ENCODE measurements at places on chromosomes 2 and 18.

GRCh38 chr18:57030417-57030816 lies 116.5 kb upstream of the BOD1L2 start:
- DNase-seq: no peak

- DNase-seq: no peak
Observed at GRCh38 chr18:41721103-41721790, 233.8 kb upstream of the PIK3C3 start.

- DNase-seq: no peak
Observed at GRCh38 chr2:112020561-112020960, 34.5 kb upstream of the TMEM87B start.

- DNase-seq: no peak
Observed at GRCh38 chr18:12911025-12911928, 27.2 kb upstream of the PTPN2 start.

DNA sequence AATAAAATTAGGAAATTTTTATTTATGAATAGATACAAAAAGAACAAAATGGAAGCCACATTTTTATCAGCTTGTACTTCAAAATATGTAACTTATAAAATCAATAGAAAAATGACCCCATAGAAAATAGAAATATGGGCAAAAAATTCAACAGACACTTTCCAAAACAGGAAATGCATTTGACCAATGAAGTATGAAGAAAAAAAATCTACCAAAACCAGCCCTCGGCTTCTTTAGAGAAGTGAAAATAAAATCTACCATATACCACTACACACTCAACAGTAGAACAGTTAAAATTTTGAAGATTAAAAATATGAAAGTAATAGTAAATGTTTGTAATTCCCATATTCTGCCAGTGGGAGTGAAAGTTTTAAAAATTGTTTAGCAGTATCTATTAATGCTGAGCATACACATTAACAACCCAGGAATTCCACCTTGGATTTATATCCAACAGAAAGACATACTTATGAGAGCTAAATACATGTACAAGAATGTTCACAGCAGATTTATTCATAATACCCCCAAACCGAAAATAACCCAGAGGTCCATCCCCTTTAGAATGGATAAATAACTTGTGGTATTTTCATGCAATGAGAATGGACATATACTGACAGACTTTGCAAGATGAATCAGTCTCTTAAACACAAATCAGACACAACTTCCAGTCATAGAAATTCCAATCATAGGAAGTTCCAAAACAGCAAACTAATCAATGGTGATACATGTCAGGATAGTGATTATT lies 318.0 kb downstream of the FIGN start:
- no peak for DNase-seq

DNA sequence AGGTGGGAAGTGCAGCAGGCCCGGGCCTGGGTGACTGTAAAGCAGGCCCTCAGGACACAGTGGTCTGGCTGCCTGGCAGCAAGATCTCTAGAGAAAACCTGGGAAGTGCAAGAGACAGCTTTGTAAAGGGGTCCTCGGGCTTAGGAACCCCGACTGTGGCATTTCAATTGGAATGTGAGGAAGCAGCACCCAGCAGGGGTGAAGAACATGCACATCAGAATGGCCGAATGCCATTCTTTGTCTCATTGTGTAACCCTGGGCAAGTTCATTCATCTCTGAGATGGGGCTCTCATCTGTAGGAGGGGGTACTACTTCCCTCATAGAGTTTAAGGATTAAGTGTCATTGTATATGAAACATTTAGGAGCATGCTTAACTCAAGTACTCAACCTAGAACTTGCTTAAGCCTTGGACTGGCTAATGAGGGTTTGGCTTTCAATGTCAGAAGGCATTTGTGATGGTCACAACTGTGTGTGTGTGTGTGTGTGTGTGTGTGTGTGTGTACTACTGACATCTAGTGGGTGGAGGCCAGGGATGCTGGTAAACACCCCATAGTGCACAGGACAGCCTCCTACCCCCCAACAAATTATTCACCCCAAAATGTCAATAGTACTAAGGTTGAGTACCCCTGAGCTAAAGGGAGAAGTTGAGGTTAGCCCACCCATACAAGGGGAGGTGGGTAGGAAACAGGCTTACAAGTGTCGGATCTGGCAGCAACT lies 29.3 kb downstream of the MEX3C start:
- no peak for DNase-seq

GRCh38 chr2:143802871-143803650 lies 673.8 kb downstream of the ARHGAP15 start:
- no peak for DNase-seq

GRCh38 chr2:18788592-18788991 lies 199.2 kb upstream of the NT5C1B start:
- DNase-seq: no peak

DNA sequence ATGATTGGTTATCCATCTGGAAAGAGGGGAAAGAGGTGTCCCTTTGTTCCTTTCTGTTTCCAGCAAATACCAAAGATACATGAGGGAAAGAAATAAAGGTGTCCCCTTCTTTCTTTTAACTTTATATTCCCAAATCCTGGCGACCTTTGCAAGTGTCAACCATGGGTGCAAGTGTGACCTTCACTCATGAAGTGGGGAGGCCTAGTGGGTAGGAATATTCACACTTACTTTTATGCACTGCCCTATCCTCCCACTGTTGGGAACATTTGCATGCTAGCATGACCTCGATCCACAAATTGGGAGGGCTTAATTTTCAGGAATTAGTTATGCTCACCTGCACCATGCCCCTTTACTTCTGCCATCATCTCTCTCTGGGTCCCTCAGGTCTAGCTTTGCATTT lies 70.2 kb upstream of the ZNF804A start:
- no peak for DNase-seq

DNA sequence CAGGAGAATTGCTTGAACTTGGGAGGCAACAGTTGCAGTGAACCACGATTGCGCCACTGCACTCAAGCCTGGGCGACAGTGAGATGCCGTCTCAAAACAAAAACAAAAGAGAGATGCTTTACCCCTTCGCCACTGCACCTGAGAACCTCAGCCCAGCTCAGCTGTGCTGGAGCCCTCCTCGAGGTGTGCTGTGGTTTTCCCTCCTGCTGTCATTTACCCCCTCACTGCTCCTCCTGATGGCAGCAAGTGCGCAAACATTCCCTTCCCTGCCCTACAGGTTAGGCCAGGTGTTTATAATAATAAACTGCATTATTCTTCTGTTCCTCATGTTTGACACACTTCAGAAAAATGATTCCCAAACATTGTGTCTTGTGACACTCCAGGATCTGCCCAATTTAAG lies 8.4 kb downstream of the FBXO36 start:
- no peak for DNase-seq

DNA sequence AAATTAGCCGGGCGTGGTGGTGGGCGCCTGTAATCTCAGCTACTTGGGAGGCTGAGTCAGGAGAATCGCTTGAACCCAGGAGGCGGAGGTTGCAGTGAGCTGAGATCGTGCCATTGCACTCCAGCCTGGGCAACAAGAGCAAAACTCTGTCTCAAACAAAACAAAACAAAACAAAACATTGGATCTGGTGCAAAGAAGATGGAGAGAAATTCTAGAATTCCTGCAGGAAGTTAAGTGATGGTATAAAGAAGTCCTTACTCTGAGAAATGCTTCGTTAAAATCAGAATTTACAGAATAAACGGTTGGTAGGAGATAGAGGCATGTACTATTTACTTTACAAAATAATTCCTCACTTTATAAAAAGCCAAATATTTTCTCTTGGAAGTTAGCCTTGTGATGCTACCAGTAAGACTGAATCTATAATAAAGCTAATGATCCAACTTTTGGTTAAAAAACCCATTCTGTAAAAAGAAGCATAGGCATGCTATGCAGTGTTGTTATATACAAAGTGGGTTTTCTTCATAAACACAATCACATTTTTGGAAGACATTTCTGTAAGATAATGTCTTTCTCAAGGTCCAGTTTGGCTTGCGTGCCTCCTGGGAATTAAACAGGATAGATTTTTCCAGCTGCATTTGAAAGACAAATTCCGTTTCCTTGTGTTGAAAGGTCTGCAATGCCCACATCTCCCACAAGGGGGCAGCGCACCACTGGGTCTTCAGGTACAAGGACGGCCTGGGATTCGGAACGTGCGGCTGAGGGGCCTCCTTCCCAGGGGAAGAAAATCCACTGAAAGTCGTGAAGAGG lies 35.6 kb upstream of the PNO1 start:
- DNase-seq: peak; percentile 84

DNA sequence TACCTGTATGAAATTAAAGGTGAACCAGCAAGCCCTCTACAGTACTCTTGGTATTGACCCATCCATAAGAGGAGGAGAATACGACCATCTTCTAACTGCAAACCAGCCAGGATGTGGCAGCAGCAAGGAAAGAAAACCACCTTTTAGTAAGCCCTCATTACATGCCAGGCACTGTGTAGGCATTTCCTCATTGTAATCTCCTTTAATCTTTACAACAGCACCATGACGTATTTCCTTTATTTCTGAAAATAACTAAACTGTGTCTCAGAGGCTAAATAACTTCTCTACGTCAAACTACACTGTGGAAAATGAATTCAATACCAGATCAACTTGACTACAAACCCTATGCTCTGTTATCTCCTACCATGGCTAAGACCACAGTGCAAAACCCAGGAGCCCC lies 18.2 kb downstream of the WDR35 start:
- DNase-seq: no peak

DNA sequence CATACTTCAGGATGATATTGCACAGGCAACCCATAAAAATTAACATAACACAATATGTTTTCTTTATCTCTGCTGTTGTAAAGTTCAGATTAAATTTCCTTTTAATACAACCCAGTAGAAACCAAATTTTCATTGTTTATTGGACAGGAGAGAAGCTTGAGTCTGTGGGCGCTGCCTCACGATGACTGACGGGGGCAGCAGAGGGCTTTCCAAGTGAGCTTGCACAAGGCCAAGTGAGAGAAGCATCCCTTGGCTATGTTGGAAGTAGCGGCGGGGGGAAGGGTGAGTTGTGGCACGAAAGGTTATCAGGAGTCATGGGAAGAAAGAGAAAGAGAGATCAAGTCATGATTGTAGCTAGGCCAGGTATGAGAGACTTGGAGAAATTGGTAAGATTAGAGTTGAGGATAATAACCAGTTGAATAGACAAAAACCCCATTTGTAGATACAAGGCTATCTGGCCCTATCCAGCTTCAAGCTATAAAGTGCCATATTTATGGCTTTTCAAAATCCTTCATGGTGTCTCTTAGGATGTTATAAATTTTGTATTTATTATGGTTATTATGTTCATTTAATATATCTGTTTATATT lies 413.7 kb upstream of the FAM98A start:
- DNase-seq: peak; percentile 44

GRCh38 chr2:8529706-8530277 lies 152.1 kb upstream of the ID2 start:
- no peak for DNase-seq

DNA sequence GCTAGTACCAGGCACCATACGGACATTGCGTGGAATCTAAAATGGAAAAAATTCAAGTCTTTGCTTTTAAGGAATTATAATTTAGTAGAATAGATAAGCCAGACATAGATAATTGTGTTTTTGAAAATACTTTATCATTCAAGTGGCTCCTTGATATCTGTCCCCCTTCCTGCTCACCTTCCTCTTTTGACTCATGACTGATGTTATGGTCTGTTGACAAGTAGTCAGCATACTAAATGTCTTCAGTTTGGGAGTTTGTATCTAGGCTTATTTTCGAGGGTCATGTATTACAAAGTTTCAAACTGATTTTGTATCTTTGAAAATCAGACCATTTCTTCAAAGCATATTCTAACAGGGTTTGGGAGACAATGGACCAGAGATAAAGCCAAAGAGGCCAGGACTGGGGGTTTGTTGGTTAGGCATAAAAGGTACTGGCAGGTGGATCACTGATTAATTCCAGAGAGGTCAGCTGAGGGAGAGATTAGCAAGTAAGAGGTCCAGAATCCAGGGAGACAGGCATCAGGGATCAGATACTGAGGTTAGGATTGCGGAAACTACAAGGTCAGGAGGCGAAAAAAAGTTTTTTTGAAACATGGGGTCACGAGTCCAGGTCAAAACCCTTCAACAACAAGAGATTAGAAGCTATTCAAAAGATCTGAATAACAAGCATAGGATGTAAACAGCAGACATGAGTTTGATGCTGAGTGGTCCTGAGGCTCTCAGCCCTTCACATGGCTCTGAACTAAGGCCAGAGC lies 31.5 kb upstream of the KLHL14 start:
- no peak for DNase-seq

DNA sequence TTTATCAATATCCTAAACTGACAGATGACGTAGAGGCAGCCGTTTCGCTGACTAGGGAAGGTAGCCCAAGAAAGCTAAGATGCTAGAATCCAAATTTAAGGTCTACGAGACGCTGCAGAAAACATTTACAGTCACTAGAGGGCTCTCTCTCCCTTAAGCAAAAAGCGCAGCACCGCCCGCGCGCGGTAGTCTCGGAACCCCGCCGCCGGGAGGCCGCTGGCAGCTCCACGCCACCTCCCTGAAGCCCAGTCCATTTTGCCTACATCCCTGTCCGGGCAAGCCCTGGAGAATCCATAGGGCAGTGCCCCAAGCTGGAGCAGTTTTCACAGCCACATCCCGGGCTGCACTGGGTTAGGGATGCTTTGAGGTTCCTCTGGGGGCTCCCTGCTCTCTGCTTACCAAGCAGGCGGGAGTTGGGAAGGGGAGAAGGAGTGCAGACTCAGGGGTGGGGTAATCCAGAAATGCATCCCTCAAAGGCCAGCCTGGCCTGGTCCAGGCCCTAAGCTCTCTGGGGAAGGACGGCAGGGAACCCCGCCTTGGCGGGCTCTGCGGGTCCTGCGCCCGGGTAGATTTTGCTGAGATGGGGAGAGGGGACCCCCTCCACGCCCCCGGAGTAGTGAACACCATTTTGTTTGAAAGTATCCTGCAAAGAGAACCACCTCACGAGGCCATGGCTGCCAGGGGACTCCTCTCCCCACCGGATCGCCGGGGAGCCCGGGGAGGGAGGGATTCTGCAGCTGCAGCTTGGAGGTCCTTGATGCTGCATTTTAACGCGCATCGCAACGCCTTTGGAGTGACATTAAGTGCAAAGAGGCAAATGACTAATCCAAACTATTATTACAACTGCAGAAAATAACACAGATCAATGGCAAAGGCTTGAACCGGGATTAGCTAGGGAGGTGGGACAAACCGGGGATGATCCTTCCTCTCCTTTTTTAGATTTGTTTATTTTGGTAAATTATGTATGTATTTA lies 1.3 kb upstream of the DPYSL5 start:
- peak; percentile 92 for DNase-seq

GRCh38 chr2:108587621-108588020 lies 53.4 kb downstream of the LIMS1 start:
- no peak for DNase-seq

GRCh38 chr2:163264341-163264740 lies 425.8 kb upstream of the KCNH7 start:
- DNase-seq: no peak

DNA sequence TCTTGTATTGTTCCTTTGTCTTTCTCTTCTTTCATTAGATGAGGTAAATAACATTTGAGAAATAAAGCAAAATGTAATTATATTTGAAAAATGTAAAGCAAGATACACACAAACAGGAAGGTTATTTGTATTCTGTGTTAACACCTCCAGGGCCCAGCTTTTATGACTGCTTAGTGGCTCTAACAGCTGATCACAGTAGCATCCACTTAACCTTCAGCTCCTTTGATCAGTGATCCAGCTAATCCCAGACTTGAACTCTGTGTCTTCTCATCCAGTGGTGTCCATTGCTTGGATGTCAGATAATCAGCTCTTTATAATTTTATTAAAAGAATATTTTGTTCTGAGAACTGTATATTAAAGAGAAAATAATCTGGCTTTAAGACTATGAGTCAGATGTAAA lies 44.5 kb downstream of the PSMD14 start:
- no peak for DNase-seq

- DNase-seq: no peak
Observed at GRCh38 chr2:231611273-231612108, 18.8 kb downstream of the TEX44 start.

- DNase-seq: no peak
Observed at GRCh38 chr2:176583607-176584006, 314.4 kb downstream of the MTX2 start.

- DNase-seq: peak; percentile 89
Observed at GRCh38 chr2:233354971-233355574, 779 bp downstream of the DGKD start.
